ENCODE measurements at places on chromosomes 7 and 10.

DNA sequence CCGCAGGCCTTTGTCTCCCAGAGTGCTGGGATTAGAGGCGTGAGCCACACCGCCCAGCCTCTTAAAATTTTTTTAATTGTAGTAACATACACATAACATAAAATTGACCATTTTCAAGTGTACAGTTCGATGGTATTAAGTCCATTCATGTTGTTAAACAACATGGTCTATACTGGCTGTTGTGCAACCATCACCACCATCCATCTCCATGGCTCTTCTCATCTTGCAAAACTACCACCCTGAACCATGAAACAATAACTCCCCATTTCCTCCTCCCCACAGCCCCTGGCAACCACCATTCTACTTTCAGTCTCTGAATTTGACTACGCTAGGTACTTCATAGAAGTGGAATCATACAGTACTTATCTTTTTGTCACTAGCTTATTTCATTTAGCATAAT, 7.9 kb upstream of the ZFYVE27 start:
- DNase-seq, result no peak

- DNase-seq, result no peak
Observed at GRCh38 chr10:6297951-6298381, 95.2 kb downstream of the PFKFB3 start.

DNA sequence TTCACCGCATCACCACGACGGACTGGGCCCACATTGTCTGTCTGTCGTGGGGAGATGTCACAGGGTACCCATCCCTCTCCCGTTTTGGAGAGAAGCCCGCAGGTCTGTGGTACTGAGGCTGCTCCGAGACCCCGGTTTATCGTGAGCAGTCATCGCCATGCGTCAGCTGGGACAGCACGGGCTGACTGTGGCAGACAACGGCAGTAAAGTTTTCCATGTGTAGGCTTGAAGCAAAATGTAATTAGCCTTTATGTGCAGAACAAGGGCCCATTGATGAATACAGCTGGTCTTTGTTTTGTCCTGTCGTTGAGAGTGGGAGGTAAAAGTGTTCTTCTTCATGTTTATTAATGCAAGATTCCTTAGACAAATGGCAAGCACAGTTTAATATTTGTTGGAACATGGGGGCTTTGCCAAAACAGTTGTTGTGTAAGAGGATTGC, 167.4 kb upstream of the SH2B2 start:
- DNase-seq, result peak; percentile 50

DNA sequence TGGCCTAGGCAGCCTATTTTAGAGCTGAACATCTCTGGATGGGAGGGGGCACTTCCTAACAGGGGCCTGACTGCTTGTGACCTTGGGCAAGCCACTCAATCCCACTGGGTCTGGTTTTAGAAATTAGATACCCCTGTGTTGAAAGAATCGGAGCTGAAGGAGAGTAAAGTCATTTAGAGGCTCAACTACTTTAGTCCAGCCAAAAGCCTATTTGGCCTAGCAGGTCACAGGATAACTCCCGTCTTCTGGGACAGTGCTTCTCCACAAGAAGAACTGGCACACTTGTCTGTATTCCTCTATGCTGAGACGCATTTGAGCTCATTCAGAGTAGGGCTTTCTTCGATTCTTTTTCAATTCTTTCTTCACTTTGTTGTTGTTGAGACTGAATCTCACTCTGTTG, 224.2 kb downstream of the CHCHD3 start:
- DNase-seq, result no peak

- DNase-seq, result no peak
Observed at GRCh38 chr7:83270407-83270806, 107.7 kb upstream of the PCLO start.

DNA sequence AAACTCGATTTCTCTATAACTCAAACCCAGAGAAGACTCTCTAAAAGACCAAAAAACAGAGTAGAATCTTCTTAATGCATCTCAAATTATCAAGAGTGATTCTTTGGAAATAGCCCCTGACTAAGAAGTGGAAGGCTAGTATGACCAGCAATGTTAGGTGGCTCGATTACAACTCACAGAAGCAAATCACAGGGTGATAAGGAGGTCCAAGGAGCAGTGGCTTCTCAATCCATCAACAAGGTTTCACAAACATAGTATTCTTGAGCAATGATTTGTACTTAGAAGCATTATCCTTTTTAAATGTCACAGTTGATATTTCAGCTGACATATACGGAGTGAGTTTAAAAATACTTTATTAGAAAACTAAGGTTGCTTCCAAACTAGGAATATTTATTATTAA, 127.7 kb downstream of the CNOT4 start:
- DNase-seq, result no peak

DNA sequence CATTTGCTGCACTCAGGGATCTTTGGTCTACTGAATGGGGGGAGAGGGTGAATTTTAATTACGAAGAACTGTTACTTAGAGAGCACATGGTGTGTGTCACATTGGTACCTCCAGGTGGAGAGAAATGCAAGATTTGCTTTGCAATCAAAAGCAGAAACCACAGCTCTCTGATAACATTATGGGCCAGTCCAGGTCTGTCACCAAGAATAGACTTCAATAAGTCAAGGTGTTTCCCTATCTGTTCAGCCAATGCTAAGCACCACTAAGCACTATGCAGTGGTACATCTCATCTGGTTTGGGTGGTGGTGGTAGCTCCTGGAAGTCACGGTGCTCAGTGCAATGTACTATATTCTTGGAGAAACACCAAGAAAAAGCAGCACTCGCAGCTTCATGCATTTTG, 119.6 kb upstream of the AFAP1L2 start:
- no peak for DNase-seq

Measured in NCI-H1048 (cell line).